Fibroblast of lung (primary cell): ENCODE measurements at places on chromosomes 16 and 17. TPM values are rescaled to one million over a fixed set of nuclear protein-coding genes. Genes with fewer than 3 reads are reported as not detected.
A peak's percentile ranks its signal among the peaks of the same experiment; 100 is the strongest.

DNA sequence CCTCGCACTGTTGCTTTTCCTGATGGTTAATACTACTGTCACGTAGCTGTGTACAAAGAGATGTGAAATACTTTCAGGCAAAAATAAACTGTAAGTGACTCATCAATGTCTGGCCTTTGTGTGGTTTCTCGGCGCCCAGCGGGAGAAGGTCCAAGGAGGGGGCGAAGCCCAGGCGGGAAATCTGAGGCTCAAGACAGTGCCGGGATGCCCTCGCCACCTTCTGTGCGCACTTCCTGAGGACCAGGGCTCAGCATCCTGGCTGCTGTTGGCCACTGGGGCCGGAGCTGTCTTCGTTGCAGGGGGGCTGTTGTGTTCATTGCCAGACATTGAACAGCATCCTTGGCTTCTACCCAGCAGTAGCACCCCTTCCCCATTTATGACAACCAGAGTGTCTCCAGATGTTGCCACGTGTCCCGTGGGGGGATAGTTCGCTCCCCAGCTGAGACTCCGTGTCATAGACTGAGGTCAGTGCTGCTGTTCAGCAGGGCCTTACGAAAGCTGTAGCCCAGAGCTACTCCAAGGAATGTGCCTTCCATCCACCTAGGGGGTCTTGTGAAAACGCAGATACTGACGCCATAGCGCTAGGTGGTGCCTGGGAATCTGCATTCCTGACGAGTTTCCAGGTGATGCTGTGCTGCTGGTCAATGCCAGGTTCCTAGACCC is 67.3 kb upstream of the PLCG2 start:
- H3K36me3 ChIP-seq = peaks cover 4% of the 10 kb centered on the region
- H3K4me1 ChIP-seq = peaks cover 10% of the 10 kb centered on the region
- peaks cover 5% of the 10 kb centered on the region for H3K27me3 ChIP-seq
- no peak overlapping the region for H3K27ac ChIP-seq
- peak; percentile 96 for DNase-seq

GRCh38 chr17:43723697-43724359 is 34.8 kb downstream of the SOST start:
- no peaks in the 10 kb centered on the region for H3K27me3 ChIP-seq
- H3K4me3 ChIP-seq = no peak overlapping the region
- H3K4me1 ChIP-seq = peaks cover 6% of the 10 kb centered on the region
- H3K36me3 ChIP-seq = no peaks in the 10 kb centered on the region
- DNase-seq = peak; percentile 31

CACNB1 gene
- 2.3 and 5.9 TPM in 2 replicates for total RNA-seq

GRCh38 chr17:8124350-8125153 is 646 bp upstream of the HES7 start:
- H3K4me1 ChIP-seq = peaks cover 5% of the 10 kb centered on the region
- H3K27me3 ChIP-seq = no peaks in the 10 kb centered on the region
- no peak overlapping the region for H3K27ac ChIP-seq
- DNase-seq = peak; percentile 35

ZKSCAN2 gene
- total RNA-seq = 3.3 and 4.3 TPM in 2 replicates

- no peaks in the 10 kb centered on the region for H3K36me3 ChIP-seq
- H3K4me3 ChIP-seq = no peak overlapping the region
- no peaks in the 10 kb centered on the region for H3K27me3 ChIP-seq
- H3K27ac ChIP-seq = no peak overlapping the region
- no peak for DNase-seq
- H3K4me1 ChIP-seq = no peaks in the 10 kb centered on the region
These were observed 213.4 kb downstream of the SLC39A11 start for GRCh38 chr17:72878975-72879660.

DNA sequence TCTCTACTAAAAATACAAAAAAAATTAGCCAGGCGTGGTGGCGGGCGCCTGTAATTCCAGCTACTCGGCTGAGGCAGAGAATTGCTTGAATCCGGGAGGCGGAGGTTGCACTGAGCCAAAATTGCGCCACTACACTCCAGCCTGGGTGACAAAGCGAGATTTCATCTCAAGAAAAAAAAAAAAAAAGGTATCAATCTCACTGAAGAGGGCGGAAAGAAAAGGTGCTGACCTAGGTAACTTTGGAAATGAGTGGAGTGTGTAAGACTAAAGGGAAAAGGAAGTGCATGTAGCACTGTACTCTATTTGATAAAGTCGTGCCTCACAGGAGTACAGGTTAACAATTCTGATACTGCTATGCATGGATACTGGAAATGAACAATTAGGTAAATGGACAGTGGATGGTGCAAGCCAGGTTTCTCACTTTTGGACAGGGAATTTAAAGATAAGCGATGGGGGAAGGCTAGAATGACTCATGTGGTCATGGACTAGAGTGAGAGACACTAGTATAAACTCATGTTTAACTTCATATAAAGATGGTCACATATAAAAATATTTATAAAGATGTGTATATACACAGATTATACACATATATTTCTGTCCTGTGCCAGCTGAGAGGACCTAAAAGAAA is 142.9 kb downstream of the CDK5R1 start:
- H3K36me3 ChIP-seq = no peaks in the 10 kb centered on the region
- H3K4me1 ChIP-seq = no peaks in the 10 kb centered on the region
- H3K27me3 ChIP-seq = no peaks in the 10 kb centered on the region
- no peak for DNase-seq
- H3K4me3 ChIP-seq = no peak overlapping the region
- H3K27ac ChIP-seq = no peak overlapping the region

- no peak overlapping the region for H3K4me3 ChIP-seq
- H3K27me3 ChIP-seq = no peaks in the 10 kb centered on the region
- peaks cover 7% of the 10 kb centered on the region for H3K36me3 ChIP-seq
- no peak overlapping the region for H3K27ac ChIP-seq
- H3K4me1 ChIP-seq = no peaks in the 10 kb centered on the region
These were observed 24.0 kb downstream of the PARN start for GRCh38 chr16:14606102-14606501.
